Upper lobe of right lung (tissue), 1 donor: ENCODE measurements at places on chromosomes 1 and 21. TPM values are rescaled to one million over a fixed set of nuclear protein-coding genes. Genes with fewer than 3 reads are reported as not detected.

DNA sequence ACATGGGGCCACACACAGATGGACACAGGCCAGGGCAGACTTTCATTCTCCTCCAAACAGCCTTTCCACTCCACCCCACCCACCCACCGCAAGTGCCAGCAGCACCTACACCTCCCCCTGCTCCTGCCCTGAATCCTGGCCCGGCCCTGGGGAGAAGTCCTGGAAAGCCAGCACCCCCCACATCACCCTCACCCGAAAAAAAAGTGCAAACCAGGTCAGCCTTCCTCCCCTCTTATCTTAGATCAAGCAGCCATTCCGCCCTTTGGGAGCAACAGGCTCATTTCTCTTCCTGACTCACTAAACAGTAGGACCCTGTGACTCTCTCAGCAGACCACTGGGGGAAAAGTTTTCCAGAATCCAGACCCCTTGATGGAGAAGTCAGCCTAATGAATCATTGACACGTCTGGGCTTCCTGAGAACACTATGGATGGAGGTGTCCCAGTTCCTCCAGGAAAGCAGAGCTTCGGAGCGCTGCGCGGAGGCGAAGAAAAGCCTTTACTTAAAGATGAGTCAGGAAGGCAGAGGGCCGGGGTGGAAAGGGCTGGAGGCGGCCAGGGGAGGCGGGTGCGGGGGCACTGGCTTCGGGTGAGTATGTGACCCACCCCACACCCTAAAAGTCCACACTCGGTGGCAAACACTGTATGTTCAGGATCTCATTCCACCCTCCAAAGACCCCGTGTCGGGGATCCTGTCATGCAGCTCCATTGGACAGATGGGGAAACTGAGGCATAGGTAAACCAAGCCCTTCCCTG lies 588.7 kb downstream of the MATN1 start:
- DNase-seq, result no peak

DNA sequence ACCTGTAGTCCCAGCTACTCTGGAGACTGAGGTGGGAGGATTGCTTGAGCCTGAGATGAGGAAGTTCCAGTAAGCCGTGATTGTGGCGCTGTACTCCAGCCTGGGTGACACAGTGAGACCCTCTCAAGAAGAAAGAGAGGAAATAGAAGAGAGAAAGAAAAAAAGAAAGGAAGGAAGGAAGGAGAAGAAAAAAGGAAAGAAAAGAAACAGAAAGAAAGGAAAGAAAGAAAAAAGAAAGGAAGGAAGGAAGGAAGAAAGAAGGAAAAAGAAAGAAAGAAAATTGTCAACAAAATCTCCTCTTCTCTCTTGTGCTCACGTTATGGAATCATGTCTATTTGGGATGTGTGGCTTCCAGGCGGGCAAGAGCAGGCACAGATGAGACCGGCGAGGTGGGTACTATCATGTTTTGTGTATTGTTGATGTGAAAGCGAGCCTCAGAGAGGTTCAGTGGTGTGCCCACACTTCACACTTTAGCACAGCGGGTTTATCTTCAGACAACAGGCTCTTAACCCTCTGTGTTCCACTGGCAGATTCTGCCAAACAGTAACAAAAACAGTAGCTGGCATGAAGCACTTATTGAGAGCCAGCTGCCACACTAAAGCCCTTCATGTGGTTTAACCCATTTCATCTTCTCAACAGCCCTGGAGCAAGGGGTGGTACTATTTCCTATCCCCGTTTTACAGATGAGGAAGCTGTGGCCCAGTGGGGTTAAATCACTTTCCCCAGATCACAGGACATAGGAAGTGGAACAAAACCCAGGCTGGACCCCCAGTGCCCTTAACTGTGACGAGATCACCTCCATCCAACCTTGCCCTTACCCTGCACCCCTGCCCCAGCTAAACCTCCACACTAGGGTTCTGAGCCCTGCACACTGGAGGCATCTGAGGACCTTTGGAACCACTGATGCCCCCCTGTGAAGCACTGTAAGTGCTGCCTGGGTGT lies 94.7 kb upstream of the TARDBP start:
- DNase-seq, result peak; percentile 22

- DNase-seq, result no peak
Measured at GRCh38 chr1:48718116-48718630, 58.5 kb downstream of the BEND5 start.

DNA sequence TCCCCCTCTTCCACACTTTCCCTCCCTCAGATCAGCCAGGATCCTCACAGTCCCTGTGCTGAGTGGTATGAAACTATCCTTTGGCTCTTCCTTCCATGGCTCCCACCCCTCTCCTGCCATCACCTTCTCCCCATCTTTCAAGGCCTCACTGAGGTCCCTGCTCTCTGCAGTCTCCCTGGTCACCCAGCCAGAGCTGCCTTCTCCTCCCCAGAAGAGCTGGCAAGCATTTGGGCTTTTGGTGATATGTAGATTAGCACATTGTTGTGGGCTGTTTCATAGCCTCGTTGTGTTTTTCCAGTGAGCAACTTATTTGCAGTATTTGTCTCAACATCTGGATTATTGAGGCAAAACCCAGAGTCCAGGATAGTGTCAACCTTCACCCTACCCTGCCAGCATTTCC lies 2.2 kb downstream of the CSF1 start:
- no peak for DNase-seq

DNA sequence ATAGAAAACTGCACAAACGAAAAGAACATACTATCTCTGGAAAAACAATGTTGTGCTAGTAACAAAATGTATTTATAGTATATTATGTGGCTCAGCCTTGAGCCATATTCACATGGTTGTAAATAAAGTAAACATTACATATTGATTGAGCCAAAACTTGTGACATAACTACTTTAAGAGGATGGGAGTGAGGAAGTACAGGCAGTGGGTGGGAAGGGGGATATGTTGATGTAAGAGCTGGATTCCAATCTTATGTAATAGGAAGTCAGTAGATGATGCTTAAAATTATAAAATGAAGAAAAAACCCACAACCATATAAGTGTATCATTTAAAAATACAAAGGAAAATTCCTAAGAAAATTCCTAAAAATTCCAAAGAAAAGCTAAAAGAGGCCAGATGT lies 42.7 kb downstream of the RHOU start:
- no peak for DNase-seq

DNA sequence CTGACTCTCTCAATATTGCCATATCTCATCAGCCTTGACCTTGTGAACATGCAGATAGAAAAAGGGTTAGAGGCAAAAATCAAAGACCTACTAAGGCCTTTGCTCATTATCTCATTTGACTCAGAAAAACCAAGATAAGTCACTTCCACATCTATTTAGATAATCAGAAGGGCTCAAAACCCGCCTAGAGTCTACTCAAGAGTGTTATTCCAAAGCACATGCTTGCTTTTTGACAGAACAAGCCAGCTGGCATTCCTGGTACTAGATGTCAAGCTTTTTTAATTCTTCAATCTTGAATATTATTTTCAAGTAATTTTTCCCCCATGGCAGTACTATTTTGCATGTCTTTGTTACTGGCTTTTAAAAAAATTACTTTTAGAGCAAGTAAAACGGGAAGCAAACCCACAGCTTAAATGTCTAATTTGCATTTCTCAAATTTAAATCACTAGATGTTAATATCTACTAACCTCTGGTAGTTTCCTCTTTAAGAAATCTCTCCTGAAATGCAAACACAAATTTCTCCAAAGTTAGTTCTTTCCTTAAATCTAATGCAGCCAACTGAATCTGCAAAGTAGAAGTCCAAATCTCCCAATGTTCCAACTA lies 51.5 kb downstream of the APP start:
- no peak for DNase-seq

DNA sequence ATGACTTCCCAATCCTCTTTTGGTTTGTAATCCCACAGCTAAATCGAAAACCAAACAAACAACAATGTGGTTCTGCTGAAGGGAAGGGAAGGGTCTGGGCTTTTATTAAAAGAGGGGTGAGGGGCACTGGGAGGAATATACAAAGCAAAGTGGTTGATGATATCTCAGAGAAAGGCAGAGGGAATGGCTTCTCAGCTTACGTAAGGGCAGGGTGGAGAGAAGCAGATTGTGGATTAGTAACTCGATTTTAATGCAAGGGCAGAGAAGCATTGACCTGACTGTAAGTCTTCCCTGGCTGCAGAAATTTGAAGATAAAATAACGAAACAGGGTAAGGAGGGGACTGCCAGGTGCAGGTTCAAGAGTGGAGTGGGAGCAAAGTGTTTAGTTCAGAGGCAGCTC lies 438.2 kb upstream of the LRRC7 start:
- no peak for DNase-seq

GRCh38 chr1:113686891-113687618 lies 72.2 kb downstream of the PHTF1 start:
- DNase-seq, result no peak

GRCh38 chr1:91057784-91058183 lies 35.9 kb upstream of the ZNF644 start:
- DNase-seq, result no peak

The CTSK gene
- total RNA-seq, result 35.5 TPM

The FAM78B gene
- total RNA-seq, result 1.2 TPM

The PRKACB gene
- 31.9 TPM for total RNA-seq

The FHL3 gene
- 22.4 TPM for total RNA-seq

The LCE2D gene
- not detected for total RNA-seq
